Stimulated activated CD8-positive, alpha-beta memory T cell treated with anti-CD3 and anti-CD28 coated beads, Interleukin-15, amount 100 ng/mL, for 4 hours (primary cell): ENCODE measurements at places on chromosomes 2 and 18.

DNA sequence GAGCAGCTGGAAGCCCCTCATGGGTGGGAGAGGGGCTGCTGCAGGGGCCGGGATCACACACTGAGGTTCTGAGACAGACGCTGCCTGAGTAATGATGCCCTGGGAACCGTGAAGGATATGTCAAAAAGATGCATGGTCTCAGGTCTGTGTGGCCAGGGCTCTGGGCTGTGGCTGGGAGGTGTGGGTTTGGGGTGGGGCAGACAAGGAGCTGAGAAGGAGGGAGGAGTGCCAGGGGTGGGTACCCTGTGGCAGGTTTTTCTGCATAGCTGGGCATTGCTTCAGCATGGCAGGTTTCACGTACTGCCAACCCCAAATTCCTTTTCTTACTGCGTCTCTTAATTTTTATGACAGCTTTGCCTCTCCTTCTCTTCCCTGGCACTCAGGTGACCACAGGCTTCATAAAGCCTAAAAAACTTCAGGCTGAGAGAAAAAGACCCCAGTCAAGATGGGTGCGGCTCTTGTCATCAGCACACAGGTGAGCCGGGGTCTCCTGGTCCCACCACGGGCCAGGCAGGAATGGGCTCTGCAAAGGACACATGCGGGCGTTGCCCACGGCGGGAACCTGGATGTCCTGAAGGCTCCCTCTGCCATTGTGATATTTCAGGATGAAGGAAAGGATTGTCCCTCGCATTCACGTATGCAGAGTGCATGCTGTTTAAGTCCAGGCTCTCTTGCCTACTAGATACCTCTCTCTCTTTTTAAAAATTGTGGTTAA lies 18.0 kb downstream of the MALL start:
- DNase-seq, result no peak

DNA sequence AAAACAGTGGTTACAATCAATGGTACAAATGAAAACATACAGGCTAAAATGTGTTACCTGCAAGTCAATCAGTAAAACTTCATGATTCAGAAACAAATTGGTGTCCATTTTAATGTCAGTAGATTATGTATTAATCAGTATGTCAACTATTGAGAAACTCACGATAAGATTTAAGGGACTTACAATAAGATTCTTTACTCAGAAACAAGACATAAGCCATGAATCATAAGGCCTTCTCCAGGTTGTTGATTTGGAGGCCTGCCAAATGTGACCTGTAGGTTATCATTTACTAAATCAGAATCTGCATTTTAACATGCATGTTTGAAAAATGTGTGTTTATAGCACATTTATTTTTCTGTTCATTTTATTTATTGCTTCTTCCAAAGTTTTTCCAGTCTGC lies 623.1 kb downstream of the CCDC85A start:
- DNase-seq, result no peak

DNA sequence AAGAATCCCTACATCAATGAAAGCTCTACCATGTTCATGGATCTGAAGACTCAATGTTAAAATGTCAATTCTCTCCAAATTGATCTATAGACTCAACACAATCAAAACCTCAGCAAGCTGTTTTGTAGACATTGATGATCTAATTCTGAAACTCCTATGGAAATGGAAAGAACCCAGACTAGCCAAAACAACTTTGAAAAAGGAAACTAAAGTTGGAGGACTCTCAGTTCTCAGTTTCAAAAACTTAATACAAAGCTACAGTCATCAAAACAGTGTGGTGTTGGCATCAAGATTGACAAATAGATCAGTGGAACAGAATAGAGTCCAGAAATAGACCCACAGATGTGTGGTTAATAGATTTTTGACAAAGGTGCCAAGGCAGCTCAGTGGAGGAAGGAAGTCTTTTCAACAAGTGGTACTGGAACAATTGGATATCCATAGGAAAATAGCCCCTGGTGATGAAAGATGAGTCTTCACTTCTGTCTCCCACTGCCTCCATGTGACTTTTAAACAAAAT lies 30.4 kb downstream of the LBH start:
- no peak for DNase-seq

GRCh38 chr2:66443186-66443978 lies 8.5 kb downstream of the MEIS1 start:
- DNase-seq, result no peak

DNA sequence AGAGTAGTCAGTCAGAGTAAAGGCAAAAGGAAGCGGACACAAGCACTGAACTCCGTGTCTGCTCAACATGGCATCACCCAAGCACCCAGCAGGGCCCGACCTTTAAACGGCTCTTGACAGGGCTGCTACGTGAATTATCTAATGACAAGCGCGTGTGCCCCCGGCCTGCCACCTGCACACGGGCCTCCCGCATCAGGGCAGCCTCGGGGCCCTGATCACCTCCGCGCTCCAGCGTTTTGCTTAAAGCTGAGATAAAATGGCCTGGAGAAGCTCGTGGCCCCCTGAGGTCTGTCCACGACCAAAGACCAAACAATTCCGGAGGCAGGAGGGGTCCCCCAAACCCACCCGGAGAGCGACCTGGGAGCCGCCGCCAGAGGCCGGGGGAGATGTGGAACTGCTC lies 376 bp downstream of the NDUFA10 start:
- no peak for DNase-seq

GRCh38 chr2:38074058-38074763 lies 1.7 kb downstream of the CYP1B1 start:
- DNase-seq, result no peak

DNA sequence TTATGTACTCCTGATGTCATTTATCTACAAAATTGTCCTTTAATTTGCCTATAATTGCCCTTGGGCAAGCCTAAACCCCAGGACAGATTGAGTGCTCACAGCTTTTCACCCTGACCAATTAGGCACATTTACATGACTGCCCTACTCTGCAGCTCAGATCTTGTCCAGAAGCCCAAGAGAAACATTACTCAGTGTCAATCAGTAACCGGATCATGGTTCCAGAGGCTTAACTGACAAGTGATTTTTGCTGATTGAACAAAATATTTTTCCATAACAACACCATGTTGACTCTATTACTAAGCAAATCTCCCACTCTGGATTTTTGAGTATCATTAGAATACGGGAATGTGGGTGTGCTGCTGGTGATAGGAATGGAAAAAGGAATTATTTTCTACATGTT lies 465.4 kb upstream of the TNP1 start:
- no peak for DNase-seq
